NCI-H1092 treated with DMSO at 0.1 percent for 48 hours (cell line): ENCODE measurements at places on chromosomes 11 and 22.

DNA sequence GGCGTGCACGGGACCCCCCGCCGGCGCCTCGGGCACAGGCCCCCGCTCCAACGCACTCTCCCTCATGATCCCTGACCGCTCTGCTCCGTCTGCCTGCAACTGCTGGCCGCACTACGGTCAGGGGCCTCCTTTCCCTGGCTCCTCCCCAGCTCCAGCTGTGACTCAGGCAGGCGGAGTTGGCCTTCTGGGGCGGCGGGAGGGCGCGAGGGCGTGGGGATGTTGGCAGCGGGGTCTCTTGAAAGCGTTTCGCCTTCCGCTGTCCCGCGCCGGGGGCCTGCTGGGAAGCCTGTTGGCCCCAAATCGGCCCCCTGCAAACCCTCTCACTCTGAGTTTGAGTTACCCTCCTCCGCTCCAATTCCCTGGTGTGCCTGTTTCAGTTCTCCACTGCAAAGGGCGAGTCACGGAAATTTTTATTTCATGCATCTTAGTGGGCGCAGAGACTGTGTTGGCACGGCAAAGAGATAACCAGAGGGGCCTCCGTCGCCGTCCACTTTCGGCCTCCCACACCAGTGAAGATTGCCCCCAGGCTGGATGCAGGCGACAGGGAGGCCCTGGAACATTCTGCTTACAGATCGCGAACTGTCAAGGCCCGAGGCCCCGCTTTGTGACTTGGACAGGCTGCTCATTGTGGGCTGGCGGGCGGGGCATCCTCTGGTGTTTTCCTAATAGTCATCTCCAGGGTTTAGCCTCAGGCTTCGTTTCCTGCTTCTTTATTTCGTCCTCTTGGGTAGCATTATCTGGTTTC is at the start of gene CAVIN3:
Gene CAVIN3, minus strand, starts transcription at position 91 of the 745 bp plus-strand sequence. Its CDS starts 25 bp downstream, at position 66.
- no peak for DNase-seq

DNA sequence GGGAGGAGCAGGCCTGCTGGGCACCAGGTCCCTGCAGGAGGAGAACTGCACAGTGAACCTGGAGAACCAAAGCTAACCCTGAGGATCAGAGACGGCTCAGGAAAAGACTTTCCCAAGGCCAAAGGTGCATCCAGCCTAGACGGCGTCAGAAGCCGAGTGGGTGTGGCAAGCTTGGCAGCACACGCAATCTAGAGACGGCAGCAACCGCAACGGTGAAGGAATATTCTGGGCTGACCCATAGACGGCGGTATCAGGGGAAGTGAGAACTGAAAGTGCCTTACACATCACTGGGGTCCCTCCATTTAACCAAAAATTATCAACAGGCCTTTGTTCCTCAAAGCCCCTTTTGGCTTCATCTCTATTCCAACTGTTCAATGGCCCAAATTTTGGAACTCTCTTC is 26.2 kb downstream of the SPATA19 start:
- no peak for DNase-seq

DNA sequence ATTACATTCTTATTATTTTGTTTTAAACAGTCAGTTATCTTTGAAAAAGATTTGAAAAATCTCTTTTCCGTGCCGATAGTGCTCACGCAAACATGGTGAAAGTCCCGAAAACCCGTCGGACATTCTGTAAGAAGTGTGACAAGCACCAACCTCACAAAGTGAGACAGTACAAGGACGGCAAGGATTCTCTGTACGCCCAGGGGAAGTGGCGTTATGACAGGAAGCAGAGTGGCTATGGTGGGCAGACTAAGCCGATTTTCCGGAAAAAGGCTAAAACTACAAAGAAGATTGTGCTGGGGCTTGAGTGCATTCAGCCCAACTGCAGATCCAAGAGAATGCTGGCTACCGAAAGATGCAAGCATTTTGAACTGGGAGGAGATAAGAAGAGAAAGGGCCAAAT is 28.7 kb upstream of the CTSD start:
- no peak for DNase-seq

DNA sequence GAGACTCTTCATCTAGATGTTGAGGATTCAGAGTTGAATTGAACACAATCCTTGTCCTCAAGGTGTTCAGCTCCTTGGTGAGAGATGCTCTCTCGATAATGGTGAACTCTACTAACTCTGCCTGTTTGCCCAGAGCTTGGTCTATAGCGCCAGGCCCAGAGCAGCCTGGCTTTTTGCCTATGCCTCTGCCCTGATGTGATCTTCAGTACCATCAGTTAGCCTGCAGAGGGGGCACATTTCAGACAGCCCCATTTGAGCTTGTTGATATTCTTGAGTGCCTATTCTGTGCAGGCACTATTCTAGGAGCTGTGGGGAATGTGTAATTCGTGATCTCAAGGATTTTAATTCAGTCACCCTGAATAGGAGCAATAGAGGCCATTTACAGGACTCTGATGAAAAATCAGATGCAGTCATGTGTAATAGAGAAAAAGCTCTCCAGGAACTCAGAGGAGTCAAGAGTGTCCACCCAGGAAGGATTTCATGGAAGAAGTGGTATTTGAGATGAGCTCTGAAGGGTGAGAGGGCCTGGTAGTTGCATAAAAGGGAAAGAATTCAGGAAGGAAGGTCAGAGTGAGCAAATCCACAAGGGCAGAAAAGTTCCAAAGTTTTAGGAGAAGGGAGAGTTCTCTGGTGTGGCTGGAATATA is 19.3 kb downstream of the GTPBP1 start:
- DNase-seq = no peak

DNA sequence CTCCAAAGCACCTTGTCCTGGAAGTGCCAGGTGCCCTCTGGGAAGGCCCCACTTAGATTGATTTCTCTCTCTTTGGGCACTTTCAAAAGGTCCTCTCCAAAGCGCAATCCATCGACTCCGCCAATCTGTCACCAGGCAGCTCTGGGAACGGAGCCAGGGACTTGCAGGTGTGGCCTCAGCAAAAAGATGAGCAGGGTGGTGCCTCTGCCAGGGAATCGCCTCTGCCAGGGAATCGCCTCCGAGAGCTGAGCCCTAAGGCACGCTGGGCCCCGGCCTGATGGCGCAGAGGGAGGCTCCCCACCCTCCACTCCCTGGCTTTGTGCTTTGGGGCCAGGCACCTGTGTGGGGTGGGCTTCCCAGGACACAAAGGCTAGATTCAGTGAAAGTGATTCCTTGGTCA is 1391.3 kb downstream of the TBC1D22A start:
- DNase-seq = peak; percentile 70

DNA sequence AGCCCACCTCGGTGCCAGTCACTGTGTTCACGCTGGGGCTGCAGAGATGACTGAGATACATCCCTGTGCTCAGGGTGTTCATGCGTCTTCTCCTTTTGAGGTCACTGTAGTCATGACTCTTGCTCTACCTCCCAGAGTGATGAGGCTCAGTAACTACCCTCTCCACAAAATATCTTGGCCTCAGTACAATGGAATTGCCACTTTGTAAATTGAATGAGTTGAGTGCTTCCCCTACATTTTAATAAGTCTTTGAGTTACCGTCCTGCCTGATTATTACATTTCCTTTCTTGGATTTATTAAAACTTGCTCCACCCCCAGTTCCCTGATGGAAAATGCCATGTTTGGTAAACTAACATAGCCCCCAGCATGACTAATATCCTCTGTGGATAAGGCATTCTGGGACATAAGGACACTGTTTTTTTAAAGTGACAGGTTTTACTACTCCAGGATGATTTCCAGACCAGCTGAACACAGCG is 15.9 kb downstream of the PRSS23 start:
- DNase-seq = no peak

GRCh38 chr11:19921976-19922688 is 209.5 kb downstream of the NAV2 start:
- DNase-seq = no peak

DNA sequence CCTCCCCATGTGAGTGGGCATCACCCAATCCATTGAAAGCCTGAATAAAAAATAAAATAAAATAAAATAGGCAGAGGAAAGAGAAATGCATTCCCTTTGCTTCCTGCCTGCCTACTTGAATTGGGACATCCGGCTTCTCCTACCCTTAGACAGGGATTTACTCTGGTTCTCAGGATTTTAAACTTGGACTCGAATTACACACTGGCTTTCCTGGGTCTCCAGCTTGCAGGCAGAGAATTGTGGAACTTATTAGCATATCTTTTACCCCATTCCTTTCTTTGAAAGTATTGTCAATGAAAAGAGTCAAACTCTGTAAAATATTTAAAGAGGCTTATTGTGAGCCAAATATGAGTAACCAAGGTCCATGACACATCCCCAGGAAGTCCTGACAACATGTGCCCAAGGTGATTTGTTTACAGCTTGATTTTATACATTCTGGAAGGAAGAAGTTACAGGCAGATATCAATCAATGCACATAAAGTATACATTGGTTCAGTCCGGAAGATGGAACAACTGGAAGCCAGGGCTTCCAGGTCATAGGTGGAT is 78.4 kb upstream of the CCDC90B start:
- no peak for DNase-seq

GRCh38 chr22:29872989-29873388 is 10.0 kb upstream of the MTMR3 start:
- DNase-seq = no peak

- DNase-seq = no peak
Measured at GRCh38 chr11:109048098-109048497, 373.9 kb upstream of the C11orf87 start.

GRCh38 chr11:57482782-57483561 is 22.6 kb downstream of the RTN4RL2 start:
- peak; percentile 58 for DNase-seq

GRCh38 chr11:129208863-129209262 is 16.7 kb upstream of the ARHGAP32 start:
- DNase-seq = no peak

DNA sequence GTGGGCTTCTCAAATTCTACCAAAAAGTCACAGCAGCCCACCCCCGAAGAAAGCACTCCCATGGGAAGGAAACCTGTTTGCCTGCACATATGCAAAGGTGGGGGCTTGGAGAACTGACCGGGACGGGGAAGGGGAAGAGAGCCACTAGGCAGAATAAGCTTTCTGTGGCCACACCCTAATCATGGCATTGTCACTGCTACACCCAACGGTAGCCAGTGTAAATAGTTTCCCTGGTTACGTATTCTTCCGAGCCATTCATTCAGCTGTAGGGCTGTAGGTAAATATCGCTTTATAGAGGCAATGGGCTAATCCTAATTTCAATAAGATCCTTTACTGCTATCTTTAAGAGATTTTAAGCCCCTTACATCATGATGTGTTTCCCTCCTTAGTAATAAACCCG is 61.7 kb downstream of the PRDM11 start:
- peak; percentile 75 for DNase-seq

GRCh38 chr11:67776852-67777520 is 102.6 kb upstream of the ALDH3B2 start:
- DNase-seq = no peak

DNA sequence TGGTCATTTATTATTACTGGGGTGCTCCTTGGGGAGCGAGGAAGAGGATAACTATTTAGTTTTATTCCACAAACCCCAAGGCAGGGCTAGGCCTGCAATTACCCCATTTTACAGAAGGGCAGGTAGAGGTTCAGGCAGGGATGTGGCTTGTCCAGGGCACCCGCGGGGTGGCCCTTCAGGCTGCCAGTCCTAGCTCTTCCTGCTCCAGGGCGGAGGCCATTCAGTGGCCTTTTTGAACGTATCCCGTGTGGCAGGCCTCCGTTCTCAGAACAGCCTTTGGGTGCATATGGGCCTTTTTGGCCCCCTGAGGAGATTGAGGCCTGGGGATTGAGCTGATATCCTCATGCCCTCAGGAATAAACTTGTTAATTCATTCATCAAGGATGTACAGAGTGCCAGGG is 66.2 kb downstream of the MPPED1 start:
- no peak for DNase-seq

DNA sequence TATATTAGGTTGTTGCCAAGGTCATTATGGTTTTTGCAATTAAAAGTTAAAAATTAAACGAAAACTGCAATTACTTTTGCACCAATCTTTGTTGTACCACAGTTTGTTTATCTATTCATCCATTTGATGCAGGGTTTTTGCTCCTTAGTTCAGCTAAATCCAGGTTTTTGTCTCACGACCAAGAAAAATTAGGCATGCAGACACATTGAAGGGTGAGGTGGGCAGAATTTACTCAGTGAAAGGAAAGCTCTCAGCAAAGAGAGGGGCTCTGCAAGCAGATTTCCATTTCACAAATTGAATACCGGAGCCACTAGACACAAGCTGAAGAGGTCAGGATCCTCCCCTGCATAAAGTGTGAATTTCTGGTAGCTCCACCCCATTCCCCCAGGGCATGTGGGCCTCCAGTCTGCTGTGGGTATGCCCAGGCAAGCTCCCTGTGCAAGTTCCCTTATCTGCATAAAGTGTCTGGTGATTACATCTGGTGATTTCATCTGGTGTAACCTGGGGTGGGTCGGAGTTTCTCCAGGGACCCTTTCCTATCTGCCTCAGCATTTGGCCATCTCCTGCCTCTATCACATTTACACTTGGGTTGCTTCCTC is 33.3 kb downstream of the APOL6 start:
- DNase-seq = no peak

DNA sequence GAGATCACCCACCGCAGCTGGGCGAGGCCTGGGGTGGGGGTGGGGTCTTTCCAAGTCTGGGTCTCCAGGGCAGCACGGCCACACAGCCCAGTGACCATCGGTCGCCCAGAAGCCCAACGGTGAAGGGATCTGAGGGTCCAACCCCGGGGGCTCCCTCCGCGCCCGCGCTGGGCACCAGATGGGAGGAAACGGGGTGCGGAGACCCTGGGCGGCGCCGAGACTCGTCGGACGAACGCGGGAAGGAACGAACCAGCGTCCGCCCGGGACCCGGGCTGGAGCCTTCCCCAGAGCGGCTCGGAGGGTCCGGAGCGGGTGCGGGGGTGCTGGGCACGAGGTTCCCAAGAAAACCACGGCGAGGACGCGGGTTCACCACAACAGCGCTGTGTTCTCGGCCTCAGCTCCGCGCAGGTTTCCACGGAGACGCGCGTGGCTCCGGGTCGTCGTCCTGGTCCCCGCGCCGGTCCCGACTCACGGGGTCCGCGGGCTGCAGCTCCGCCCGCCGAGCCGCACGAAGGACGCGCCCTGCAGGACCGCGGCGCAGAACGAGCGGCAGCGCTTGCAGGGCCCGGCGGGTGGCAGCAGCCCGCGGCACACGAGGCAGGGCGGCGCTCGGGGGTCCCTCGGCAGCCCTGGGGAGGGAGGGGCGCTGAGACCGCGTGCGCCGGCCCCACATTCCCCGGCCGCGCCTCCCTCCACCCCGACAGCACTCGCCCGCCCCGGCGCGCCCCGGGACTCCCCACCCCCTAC is 2.3 kb upstream of the IL17REL start:
- DNase-seq = no peak

DNA sequence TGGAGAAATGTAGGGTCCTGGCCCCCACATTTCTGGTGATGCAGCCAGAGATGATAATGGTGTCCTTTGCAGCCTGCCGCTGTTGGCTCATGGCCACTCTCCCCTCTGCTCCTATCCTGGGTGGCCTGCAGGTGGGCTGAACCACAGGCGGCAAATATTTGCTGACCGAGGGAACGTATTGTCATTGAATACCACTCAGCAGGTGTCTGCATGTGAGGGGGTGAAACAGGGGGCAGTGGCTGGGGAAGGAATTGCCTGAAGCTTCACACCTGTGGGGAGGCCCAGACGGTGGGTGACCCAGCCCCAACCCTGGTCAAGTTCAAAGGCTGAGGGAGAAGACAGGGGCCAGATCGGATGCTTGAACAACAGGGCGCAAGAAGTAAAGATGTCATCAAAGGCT is 73.3 kb upstream of the WNT11 start:
- DNase-seq = peak; percentile 82

GRCh38 chr11:110376711-110377324 is 52.9 kb upstream of the FDX1 start:
- peak; percentile 89 for DNase-seq

- no peak for DNase-seq
Measured at GRCh38 chr11:121471167-121471566, 18.4 kb upstream of the SORL1-AS1 start.
